Stimulated activated CD8-positive, alpha-beta memory T cell treated with anti-CD3 and anti-CD28 coated beads, Interleukin-7, amount 100 ng/mL, for 1 hour (primary cell): ENCODE measurements at places on chromosomes 4 and X.

DNA sequence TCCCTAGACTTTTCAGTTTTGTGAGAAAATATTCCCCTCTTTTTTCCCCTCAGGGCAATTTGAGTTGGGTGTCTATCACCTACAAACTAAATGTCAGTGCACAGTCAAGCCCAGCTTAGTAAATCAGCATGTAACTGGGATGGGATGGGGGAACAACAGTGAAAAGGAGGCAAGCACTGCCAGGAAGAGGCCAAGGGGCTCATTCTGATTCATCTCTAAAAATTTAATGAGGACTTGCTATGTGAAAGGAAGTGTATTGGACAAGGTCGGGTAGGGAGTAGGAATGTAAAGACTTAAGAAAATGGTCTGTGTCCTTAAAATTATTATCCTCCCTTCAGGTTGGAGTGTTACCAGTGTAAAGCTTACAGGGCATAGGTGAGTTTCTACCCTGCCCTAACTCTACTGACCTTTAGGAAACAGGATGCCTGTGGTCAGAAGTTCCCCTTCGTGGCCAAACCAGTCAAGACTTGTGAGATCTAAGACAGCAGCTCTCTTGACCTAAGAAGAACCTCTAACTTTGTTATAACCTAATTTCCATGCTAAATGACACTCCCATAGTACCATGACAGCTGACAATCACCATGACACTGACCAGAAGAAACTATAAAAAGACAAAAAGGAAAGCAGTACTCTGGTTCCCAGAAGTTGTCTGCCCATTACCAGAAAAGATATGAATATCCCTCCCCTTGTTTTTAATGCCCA, 194.4 kb upstream of the LDB2 start:
- no peak for DNase-seq

DNA sequence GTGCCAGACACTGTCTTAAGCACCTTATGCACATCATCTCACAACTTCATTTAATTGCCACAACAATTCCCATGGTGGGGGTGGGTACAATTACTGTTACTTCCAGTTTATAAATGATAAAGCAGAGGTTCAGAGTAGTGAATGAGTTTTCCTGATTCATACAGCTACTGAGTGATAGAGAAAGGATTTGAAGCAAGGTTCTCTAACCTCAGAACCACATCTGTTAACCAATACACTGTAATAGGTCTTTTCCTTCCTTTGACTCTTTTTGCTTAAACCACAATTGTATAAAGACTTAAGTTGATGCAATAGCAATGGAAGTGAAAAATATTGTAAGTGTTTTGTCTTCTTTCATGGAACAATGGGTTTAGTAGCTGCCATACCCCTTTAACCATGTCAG, 43.5 kb upstream of the PAK3 start:
- no peak for DNase-seq

DNA sequence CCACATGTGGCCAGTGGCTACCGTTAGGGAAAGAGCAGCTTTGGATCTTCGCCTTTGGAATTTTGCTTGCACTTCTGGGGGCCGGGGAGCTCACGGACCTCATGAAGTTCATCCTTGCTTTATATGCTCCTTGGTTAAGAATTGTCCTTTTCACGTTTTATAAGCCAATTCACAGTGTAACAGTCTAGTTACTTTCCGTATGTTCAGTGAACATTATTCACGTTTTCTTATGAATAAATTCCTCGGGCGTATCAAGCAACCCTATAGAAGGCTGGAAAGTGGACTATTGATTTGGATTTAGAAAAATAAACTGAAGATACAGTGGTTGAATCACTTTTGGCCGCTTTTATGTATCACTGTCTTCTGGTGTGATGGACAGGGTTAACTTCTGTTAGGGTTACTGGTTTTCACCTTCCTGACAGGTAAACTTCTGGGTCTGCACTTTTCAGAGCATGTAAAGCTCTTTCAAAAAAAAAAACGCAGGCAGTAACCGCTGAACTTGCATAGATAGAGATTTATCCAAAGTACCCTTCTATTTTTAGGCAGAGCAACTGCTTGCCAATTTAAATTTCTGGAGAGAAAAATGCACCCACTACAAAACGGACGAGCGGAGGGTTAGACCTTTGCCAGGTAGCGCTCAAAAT, 569 bp upstream of the PDLIM5 start:
- no peak for DNase-seq

DNA sequence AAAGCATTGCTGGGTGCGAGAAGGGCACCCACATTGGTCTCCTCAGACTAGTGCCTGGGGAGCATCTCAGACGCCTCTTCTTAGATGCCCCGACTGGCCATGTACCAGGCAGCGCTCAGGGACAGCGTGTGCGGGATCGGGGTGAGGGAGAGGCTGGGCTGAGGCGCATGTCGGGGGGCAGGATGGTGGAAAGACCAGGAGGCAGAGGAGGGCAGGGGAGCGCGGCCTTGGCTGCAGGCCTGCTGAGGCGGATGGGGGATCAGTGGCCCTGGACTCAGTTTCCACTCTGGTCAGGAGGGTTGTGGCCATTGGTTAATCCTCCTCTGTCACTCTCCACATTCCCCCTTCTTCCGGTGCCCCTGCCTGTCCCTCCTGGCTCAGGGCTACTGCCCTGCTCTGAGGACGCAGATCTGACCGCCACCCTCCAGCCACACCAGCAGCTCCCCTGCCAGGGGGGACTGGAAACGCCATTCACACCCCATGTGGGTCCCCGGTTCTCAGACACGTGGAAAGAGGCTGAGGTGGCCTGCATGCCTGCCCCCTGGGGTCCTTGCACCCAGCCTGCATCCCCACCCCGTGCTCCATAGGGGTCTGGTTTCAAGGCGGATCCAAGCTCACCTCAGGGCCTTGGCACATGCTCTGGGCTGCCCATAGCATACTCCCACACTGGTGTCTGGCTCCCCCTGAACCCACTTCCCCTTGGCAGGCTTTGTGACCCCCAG, 105.9 kb downstream of the CPZ start:
- no peak for DNase-seq

DNA sequence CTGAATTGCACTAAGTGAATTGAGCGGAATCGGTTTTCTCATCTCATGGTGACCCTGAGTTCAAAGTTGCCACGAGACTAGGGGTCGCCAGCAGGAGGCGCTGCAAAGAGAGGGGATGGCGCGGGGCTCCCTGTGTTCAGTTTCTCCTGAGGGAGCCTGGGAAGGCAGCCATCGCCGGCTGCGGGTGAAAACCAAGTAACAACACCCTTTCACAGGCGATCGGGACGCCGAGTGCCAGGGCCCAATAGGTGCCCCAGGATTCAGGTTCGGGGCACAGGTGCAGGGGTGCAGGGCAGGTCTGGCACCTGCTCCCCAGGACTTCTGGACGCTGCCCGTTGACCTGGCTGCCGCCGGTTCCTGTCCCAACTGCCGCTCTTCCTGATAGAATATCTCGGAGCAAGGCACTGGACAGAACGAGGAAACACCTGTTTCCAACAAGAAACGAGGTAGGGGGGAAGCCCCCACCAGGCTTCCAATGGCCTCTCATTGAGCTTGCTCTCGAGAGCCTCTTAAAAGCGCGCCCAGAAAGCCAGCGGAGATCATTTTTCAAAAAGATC, 1.1 kb upstream of the FGF16 start:
- DNase-seq, result no peak

DNA sequence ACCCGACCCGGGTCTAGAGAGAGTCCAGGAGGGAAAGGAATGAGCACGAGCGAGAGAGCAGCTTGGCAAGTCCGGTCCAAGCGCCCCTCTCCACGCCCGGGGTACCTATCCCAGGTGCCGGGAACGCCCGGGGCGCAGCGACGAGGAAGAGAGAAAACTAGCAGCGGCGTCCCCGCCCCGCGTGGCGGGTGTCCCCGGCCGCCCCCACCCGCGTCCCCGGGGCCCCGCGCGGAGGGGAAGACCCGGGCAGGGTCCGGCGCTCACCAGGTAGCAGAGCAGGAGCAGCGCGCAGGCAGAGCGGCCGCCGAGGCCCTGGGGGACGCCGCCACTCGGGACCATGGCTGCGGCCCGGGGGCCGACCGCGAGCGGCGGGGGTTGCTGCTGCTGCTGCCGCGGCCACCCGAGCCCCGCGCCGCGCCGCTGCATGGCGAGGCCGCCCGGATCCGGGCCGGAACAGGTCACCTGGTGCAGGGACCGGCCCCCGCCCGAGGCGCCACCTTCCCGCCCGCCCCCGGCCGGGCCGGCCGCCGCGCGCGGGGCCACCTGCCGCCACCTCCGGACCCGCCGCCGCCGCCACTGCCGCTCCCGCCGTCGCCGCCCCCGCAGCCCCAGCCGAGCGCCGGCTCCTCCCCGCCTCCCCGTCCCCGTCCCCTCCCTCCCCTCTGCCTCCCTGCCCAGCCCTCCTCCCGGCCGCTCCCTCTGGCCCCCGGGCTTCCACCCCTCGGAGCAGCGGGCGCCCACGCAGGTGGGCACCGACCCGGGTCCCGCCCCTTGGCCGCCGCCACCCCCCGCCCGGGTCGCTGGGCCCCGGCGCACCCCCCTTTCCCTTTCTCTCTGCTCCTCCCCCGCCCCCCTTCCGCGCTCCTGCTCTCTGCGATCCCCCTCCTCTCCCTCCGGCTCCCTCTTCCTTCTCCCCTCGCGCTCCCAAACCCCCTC, at the start of gene SEL1L3:
SEL1L3 (minus strand) TSS at position 578 of the 936 bp plus-strand sequence; CDS start at position 426, 152 bp downstream.
- no peak for DNase-seq

- no peak for DNase-seq
These were observed 505.0 kb downstream of the TECRL start for GRCh38 chr4:63904201-63904600.

DNA sequence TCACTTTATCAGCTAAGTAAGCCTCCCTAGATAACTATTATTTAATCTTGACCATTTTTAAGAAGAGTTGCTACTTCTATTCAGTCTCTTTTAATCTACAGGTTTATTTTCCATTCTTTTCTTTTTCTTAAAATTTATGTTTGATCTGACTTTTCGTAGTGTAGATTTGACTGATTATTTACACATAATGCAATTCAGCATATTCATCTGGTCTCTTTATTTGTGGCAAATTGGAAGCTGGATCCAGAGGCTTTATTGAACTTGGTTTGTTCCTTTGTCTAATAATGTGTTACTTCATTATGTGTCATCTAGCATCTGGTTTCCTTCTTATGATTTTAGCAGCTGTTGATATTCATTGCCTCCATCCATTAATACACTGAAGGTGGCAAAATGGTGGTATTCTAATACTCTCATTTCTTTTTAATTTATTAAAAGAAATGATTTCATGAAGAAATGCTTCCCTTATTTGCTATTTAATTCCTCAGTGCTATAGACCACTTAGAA, 113.0 kb downstream of the FBXW7 start:
- DNase-seq, result no peak

DNA sequence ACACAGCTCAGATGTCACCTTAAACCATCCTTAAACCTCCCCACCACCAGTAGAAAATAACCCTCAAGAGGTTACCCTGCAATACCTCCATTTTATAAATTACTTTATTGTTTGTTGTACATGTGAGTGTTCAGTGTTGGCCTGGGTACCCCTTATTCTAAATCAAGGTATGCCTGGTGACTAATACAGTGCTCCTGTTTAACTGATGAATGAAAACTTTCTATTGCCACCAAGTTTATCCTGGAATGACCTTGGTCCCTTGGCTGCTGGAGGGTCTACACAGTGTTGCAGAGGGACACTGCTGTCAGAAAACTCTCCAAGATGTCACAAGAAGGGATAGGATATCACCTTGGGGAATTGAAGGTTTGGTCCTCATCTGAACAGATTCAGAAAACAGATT, 7.3 kb upstream of the TXLNG start:
- DNase-seq, result no peak

GRCh38 chrX:111585337-111585736, 73.9 kb downstream of the SERTM2 start:
- no peak for DNase-seq

DNA sequence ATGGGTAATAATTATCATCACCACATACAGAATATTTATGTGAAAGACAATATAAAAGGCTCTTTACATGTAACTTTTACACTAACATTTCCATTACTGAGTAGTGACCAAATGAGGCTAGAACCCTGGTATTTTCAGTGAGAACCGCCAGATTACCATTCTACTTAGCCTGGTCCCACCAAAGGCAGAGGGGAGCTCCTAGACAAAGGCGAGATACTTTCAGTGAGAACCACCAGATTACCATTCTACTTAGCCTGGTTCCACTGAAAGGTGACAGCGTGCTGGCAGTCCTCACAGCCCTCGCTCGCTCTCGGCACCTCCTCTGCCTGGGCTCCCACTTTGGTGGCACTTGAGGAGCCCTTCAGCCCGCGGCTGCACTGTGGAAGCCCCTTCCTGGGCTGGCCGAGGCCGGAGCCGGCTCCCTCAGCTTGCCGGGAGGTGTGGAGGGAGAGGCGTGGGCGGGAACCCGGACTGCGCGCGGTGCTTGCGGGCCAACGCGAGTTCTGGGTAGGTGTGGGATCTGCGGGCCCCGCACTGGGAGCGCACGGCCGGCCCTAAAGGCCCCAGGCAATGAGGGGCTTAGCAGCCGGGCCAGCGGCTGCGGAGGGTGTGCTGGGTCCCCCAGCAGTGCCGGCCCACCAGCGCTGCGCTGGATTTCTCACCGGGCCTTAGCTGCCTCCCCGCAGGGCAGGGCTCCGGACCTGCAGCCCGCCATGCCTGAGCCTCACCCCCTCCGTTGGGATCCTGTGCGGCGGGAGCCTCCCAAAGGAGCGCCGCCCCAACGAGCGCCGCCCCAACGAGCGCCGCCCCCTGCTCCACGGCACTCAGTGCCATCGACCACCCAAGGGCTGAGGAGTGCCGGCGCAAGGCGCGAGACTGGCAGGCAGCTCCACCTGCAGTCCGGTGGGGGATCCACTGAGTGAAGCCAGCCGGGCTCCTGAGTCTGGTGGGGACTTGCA, 1276.1 kb downstream of the PCDH7 start:
- no peak for DNase-seq

- no peak for DNase-seq
These were observed 9.9 kb upstream of the PI4K2B start for GRCh38 chr4:25223802-25224375.

DNA sequence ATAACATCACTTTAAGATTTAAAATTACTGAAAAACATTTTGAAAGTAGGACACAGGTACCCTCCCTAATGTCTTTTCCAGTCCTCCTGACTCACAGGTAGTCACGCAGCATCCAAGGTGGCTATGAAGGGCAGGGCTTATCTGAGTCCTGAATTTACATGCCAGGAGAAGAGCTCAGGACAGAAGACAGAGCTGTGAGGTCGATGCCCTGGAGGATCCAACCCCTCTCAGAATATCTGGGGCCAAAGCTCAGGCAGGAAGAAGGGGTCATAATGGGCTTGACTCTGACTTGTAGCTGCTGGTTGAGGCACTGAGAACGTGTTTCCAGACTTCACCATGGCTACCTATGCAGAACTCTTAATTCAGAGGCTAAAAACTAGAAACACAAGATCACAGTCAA, 177.5 kb downstream of the AASDH start:
- no peak for DNase-seq

DNA sequence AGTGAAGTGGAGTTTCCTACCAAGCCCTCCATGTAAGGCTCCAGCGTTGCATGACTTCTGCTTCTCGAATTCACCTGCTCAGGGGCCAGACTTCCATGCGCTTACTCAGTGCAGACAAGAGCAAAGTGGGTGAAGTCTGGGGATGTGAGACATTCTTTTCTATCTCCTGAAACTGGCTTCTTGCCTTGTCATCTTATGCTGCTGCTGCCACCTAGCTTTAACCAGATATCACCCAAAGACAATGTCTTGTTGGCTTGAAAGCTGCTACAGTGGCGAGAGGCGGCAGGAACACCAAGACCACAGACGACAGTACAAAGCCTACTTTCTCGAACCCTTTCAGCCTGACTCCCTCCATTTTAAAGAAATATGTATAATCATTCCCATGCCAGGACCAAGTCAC, 103.6 kb upstream of the ADGRG2 start:
- no peak for DNase-seq
